ENCODE measurements at places on chromosomes 7 and 10.
A peak's percentile ranks its signal among the peaks of the same experiment; 100 is the strongest.

- DNase-seq = no peak
These were observed 10.6 kb downstream of the PDE6C start for GRCh38 chr10:93622942-93623341.

GRCh38 chr10:53153831-53154230 is 381.2 kb upstream of the MBL2 start:
- DNase-seq = no peak

GRCh38 chr7:9945131-9945530 is 1028.5 kb upstream of the PHF14 start:
- DNase-seq = no peak

DNA sequence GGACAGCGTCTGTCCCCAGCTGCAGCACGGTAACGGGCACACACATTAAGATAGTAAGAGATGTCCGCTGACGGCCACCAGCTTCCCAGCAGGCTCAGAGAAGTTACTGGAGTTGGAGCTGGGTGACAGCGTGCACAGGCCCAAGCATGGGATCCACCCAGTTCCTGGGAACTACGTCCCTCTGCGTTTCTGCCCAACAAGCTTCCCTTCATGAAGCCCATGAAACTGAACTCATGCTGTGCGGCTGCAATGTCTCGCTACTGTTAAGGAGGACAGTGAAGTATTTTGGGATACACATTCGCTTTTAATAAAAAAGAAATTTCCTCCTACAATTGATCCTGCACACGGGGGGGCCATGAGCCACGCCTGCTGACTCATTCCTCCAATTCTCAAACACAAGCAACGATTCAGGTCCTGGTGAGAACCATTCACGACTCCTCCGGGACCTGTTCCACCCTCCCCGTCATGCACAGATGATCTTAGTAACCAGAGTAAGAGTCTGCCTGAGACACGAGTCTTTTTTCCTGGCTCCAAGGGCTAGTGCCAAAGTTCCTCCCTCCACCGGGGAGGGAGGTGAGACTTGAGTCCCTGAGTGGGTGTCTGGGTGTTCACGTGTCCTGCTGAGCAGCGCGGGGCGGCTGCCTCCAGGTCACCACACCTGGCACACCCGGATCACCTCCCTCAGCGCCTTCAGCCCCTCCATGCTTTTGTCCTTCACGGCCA is 2.6 kb downstream of the PSMG3 start:
- no peak for DNase-seq

DNA sequence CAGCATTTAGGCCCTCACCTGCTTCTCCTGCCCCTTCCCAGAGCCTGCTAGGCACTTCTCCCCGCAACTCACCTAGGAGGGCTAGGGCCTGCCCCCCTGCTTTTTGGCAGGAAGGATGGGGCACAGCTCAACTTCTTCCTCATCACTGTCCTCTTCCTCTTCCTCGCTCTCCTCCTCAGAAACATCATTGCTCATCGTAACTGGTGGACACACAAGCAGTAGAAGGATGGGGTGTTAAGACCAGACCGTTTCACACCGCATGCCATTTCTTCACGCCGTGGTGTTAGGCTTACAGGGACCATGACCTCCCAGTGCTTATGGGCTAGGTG is 1.6 kb downstream of the NPM3 start:
- DNase-seq = no peak

DNA sequence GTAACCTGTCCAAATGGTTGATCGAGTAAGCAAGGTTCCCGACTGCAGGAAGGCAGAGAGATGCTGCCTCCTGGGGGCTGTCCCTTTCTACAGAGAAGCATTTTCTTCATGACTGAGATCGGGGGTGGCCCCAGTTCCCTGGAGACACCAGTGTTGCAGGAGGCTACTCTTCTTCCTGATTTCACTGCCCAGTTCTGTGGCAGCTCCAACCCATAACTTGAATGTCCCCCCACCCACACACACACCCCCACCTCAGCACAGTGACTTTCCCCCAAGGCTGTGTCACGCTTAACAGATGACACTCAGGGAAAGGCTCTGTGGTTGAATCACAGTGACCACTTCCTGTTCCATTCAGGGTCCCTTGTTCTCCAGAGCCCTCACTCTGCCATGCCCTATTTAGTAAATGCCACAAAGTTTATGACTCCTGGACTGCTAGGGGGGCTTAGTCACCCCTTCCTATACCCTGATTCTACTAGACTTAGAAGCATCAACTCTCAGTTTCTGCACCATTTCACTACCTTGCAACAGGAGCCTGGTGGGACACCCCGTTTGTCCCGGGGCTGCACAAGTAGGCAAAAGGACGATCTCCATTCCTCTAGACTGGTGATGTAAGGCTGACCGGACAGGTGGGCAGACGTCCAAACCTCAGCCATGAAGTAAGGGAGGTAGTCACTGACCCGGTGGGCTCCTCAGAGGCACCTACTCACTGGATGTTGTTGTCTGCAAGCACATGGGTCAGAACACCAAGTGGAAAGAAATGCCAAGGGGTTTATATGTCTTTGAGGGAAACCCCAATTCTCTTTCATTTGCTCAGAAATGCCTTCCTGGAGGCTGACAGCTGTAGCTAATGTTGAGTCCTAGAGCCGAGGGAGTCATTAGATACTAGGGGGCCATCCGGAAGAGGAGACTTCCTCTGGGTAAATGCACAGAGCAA is 31.3 kb upstream of the SMC3 start:
- peak; percentile 54 for DNase-seq

DNA sequence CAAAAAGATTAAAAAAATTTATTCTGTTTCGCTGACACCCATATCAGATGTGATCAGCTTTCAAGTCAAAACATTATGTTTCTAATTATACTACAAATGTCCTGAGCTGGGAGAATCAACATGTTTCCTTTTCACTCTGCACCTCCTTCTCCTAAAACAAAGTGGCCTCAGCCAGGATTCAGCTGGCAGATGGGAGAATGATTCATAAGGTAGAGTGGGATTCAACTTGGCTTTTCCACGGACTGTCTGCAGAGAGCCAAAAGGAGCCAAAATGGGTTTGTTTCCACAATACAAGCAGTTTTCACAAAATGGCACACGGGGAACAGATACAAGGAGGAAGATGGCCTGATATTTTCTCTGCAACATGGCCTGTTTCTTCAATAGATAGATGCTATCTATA is 376.5 kb upstream of the PRKCQ start:
- DNase-seq = no peak

GRCh38 chr10:43809211-43809930 is 160.7 kb upstream of the ZNF32 start:
- no peak for DNase-seq

- no peak for DNase-seq
These were observed 43.9 kb upstream of the SRGN start for GRCh38 chr10:69043931-69044531.

DNA sequence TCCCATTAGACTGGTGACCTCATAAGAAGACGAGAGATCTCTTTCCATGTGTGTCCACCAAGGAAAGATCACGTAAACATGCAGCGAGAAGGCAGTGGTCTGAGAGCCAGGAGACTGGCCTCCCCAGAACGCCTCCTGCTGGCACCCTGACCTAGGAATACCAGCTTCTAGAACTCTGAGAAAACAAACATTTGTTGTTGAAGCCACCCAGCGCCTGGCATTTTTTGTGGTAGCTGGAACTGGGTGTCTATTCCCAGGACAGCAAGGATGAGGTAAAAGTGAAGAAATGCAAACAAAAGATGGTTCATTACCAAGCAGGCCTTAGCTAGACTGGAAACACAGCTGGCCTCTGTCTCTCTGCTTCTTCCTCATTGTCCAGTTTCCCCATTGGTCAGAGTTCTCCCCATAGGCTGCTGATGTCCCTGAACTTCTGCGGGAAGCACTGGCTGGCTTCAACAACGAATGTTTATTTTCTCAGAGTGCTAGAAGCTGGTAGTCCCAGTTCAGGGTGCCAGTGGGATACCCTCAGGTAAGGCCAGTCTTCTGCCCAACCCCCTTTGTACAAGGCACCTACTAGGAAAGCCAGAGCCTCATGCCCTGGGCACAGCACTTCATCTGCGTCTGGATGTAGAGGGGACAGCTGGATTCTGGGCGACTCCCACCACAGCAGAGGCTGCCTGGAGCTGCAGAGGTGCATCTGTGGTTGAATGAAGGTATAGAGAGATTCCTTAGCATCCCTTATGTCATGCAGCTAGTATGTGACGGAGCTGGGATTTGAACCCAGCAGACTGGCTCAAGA is 304.9 kb downstream of the TCERG1L start:
- no peak for DNase-seq

- DNase-seq = no peak
These were observed 263.8 kb downstream of the PTEN start for GRCh38 chr10:88127269-88127668.

DNA sequence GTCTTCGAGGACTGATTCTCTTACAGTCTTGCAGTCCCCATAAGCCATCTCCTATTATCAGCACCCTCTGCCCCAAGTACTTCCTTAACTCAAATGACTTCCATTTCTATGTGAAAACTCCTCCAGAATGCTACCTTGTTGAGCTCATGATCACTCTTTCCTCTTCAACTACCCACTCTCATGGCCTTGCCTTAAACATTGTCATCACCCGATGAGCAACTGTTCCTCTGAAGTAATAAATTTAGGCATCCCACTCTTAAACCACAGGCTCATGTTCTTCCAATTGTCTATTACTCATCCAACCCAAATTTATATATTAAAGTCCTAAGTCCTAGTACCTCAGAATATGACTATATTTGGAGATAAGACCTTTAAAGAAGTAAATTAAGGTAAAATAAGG is 152.9 kb downstream of the C1GALT1 start:
- no peak for DNase-seq

DNA sequence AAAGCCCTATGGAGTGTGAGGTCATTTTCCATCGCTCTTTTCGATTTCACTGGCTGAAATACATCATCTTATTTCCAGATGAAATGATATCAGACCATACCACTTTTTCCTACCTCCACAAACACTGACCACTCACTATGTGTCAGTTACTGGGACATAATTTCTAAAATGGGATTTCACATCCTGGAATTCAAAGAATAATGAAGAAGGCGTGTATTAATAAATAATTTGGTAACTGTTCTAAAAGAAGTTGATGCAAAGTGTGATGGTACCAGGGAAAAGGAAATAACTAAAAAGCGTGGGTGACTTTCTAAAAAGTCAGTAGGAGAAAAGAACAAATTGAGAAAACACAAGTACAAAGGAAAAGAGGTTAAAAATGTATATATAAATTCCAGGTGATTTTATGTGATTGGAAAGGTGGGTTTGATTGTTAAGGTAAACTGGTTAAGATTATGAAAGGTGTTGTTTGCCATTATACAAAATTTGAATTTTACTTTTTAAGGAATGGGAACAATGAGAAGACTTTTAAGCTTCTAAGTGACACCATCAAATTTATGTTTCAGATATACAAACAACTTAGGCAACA is 764 bp upstream of the NDUFA5 start:
- no peak for DNase-seq

DNA sequence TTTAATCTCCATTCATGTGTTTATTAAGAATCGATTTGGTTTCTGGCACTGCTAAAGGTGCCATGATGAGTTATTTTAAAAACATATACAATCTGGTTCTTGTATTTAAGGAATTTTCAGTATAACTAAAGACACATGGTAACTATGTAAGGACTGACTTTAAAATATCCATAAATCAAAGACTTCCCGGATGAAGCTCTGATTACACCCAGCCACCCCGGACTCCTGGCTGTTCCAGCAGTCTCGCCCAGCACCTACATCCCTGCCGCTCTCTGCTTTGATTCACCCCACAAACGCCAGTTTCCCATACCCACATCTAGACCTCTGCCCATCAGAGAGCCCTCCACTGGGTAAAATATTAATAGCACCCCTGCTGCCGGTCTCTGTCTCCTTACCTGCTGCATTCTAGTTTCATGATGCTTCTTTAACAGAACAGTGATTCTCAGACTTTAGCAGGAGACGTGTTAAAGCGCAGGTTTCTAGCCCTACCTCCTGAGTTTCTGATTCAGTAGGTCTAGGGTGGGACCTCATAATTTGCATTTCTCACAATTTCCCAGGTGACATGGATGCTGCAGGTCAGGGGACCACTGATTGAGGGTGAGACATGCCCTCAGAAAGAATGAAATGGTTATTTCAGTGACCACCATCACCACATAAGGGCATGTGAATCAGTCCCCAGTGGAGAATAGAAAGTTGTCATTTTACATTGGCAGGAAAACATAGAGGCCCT is 185.7 kb downstream of the KIAA1217 start:
- no peak for DNase-seq

DNA sequence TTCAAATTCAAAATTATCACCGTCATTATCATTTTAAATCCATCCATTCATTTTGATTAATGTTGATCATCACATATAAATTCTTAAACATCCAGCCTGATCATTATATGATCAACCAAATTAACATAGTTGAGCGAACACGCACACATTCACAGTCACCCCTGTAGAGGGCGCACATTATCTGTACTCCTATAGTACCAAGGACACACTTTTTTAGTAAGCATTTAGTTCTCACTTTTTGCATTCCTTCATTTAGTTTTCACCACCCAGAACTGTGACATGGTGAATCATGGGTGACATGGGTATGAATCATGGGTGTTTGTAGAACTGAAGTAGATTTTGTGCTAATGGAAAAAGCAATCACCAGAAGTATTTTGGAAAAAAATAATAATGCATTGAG is 26.0 kb upstream of the ZNF735 start:
- DNase-seq = no peak

GRCh38 chr7:145753004-145753403 is 363.6 kb upstream of the CNTNAP2 start:
- DNase-seq = no peak

- DNase-seq = no peak
These were observed 85.8 kb downstream of the MKX start for GRCh38 chr10:27659786-27660185.

GRCh38 chr7:17301471-17302456 is 3.3 kb downstream of the AHR start:
- DNase-seq = peak; percentile 67

DNA sequence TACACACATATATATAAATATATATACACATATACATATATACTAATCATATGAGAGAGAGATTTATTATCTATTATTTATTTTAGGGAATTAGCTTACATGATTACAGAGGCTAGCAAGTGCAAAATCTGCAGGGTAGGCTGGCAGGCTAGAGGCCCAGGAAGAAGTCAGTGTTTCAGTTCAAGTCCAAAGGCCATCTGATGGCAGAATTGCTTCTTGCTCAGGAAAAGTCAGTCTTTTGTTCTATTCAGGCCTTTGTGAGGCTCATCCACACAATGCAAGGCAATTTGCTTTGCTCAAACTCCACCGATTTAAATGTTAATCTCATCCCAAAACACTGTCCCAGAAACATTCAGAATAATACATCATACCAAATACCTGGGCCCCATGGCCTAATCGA is 2.6 kb upstream of the C10orf120 start:
- no peak for DNase-seq

DNA sequence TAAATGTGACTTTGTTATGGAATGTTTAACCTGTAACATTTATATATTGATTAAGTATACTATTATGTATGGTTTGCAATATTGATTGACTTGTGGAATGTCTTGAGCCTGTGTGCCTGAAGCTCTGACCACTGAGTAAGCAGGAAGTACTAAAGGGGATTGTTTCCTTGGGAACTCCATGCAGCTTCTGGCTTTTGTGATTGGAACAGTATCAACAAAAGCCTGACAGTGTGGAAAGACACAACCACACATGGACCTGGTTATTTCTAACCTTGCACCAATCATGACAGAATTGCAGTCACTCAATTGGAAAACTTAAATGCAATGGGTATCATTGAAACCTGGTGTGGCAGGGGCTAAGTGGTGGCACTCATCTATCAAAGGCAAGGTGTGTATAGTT is 45.5 kb upstream of the PIK3CG start:
- no peak for DNase-seq

- DNase-seq = peak; percentile 39
These were observed 8.3 kb upstream of the ATP6V0E2 start for GRCh38 chr7:149865437-149865836.

- DNase-seq = no peak
These were observed 138.9 kb downstream of the WDR11 start for GRCh38 chr10:120989996-120990598.

- no peak for DNase-seq
These were observed 8.1 kb downstream of the CYP26A1 start for GRCh38 chr10:93081834-93082233.
